ENCODE measurements at places on chromosomes 3 and 15. TPM values are rescaled to one million over a fixed set of nuclear protein-coding genes. Genes with fewer than 3 reads are reported as not detected.

DNA sequence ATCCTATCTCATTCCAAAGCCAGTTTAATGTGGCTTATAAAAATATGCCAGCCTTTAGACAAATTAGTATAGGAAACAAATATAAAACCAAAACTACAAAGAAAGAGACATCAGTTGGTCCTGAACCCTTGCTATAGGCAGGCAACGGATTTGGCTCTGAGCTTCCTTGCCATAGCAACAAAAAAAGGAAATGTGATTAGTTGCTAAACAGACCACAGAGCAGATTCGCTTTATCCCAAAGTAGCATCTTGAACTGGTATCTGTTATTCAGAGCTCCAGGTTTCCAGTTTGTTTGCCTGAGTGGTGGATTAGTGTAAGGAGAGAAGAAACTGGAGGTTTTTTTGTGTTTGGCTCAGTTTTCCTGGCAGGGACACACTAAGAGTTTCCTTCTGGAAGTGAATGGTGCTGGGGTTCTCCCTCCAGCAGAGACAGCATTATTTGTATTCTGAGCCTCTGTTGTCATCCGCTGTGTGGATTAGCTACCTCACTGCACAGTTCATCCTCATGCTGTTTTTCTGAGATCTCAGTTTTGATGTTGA is 44.1 kb downstream of the CHST2 start:
- no peaks in the 10 kb centered on the region for H3K36me3 ChIP-seq
- no peak overlapping the region for H3K27ac ChIP-seq
- no peak for DNase-seq
- H3K27me3 ChIP-seq, result no peaks in the 10 kb centered on the region
- H3K4me1 ChIP-seq, result no peaks in the 10 kb centered on the region

DNA sequence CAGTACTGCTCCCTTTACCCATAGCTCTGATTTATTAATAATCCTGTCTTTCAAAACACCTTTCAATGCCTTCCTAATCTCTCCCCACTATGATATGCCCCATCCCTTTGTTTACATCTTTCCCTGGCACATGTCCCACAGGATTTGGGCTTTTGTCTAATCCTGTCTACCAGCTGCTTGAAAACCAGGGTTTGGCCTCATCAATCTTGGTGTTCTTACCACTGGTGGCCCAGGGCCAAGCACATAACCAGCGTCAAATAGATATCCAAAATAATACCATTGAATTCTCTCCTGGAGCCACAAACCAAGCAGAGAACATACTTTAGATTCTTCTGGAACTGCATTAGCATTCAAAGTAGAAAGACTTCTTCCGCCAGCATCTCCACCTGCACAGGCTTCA is 104.8 kb upstream of the PPP2R3A start:
- H3K4me3 ChIP-seq, result no peak overlapping the region
- no peaks in the 10 kb centered on the region for H3K4me1 ChIP-seq
- no peak for DNase-seq
- H3K27ac ChIP-seq, result no peak overlapping the region

- H3K36me3 ChIP-seq, result no peaks in the 10 kb centered on the region
- H3K4me1 ChIP-seq, result peaks cover 5% of the 10 kb centered on the region
- H3K27me3 ChIP-seq, result peaks cover 20% of the 10 kb centered on the region
These were observed 110.2 kb downstream of the LRTM1 start for GRCh38 chr3:54817628-54818027.

DNA sequence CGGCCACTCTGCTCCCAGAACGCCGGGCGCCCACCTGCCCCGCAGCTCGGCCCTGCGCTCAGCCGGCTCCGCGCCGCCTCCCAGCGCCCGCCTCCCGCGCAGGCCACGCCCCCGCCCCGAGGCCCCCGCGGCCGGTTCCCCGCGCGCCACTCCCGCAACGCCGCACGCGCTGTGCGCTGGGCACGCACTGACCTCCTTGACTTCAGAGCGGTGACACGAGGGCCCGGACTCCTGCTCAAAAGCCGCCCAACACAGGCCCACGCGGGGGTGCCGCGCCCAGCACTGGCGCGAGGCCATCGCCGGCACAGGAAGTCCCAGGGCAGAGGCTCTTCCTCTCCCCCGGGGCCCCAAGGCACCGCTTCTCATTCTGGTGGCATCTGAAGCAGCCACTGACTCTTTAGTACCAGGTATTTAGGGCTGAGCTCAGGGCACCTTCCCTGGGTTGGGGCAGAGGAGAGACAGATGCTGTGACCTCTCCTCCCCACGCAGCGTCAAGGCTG is 12.4 kb downstream of the TNK2 start:
- H3K4me1 ChIP-seq, result peaks cover 26% of the 10 kb centered on the region
- DNase-seq, result peak; percentile 77
- H3K27ac ChIP-seq, result no peak overlapping the region
- H3K27me3 ChIP-seq, result no peaks in the 10 kb centered on the region
- H3K4me3 ChIP-seq, result peak overlapping the region; percentile 73

- no peaks in the 10 kb centered on the region for H3K4me1 ChIP-seq
- no peaks in the 10 kb centered on the region for H3K27me3 ChIP-seq
- H3K36me3 ChIP-seq, result no peaks in the 10 kb centered on the region
- DNase-seq, result no peak
These were observed 185.9 kb upstream of the BHLHE40 start for GRCh38 chr3:4793311-4793710.

DNA sequence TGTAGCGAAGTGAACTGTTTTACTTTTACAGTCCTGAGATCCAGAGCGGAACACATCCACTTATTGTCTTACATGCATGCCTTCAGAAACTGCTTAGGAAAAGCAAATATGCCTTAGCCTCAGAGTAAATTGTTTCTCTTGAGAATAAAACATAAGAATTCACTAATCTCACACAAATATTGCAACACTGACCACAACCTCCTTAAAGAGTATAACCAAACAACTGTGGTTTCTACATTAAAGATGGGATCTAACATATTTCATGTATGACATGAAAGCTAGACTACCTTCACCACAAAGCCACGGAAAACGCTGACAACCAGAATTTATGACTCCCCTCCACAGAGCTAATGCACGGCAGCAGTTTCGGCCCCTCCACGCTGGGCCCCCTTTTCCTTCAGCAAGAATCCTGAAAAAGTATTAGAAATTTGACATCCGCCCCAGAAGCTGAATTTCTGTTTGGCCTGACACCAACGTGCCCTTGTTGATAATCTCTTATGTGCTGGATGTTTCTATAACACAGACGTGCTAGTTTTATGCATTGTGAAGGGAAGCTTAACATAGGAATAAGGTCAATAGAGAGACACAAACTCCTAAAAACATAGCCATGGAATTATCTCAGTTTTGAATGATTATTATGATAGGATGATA is 84.6 kb downstream of the GREM1 start:
- H3K36me3 ChIP-seq, result no peaks in the 10 kb centered on the region
- no peak overlapping the region for H3K27ac ChIP-seq
- no peak for DNase-seq
- H3K27me3 ChIP-seq, result no peaks in the 10 kb centered on the region

TLR9 gene
- total RNA-seq, result not detected

CXCR6 gene
- total RNA-seq, result not detected
